IPS-NIHi11 (cell line): ENCODE measurements at places on chromosomes 5 and 9.

DNA sequence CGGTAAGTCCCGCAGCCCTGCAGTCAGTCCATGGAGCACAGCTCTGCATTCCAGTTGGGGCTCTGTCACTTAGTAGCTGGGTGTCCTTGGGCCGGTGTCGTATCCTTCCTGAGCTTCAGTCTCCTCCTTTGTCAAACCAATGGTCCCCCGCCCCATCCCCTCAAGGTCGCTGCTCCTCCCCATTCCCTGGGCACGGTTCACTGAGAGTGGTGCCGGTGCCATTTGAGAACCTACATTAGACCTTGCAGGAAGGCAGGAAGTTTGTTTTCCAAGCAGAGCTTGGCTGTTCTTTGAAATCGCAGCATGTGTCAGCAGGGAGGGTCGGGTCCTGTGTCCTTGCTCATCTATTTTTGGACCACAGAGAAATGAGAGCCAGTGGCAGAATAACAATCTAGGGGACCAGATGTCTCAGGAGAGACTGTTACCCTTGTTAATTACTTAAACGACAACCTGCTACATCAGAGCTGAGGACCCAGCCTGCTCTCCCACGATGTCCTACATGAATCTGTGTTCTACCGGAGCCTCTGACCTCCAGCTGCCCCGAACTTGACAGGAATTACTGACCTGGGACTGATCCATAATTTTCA lies 21.7 kb upstream of the BARHL1 start:
- no peak for DNase-seq

- DNase-seq = no peak
Observed at GRCh38 chr9:23635276-23635675, 190.8 kb downstream of the ELAVL2 start.

- no peak for DNase-seq
Observed at GRCh38 chr5:58505502-58505901, 14.3 kb downstream of the GAPT start.

DNA sequence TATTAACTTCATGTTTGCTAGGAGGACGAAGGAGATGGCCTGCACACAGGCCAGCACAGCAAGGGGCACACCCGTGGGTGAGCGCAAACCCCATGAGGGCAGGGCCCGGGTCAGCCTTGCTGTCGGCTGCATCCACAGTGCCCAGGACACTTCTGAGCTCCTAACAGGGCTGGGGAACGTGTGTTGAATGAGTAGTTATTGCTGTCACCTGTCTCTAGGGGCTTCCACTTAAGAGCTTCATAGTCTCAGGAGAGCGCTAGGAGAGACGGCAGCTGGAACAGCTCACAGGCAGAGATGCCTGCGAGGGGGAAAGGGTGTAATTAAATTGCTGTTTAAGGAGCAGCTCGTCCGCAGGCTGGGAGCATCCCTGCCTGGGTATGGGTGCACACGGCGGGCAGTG lies 91.4 kb upstream of the NEURL1B start:
- DNase-seq = no peak

DNA sequence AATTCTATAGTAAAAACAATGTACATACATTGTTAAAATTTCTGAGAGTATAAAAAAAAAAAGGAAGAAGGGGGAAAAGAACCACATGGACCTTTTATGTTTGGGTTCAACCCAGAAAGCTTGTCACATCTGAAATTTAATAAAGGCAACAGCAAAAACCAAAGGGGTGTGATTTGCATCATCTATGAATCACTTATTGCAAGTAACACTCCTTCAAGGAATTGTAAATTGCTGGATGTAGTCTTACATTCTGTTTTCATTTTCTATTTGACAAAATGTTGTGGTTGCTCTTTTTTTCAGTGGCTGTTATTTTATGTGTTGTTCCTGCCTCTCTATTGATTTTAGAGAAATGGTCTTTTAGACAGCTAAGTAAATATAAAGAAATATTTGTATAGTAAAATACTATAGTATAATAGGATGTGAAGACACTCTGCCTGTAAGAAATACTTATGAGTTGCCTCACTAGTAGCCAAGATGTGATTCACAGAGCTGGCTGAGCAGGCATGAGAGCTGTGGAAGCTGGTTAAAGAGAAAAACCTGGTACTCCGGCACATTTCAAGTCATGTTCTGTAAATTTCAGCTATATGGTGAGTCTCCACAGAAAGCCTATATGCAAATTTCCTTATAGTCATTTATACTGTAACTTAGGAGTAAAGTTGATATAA lies 131.1 kb upstream of the CNTLN start:
- no peak for DNase-seq

- no peak for DNase-seq
Observed at GRCh38 chr5:21684992-21685391, 1168.2 kb downstream of the CDH12 start.

GRCh38 chr9:107863396-107863795 lies 373.8 kb upstream of the KLF4 start:
- DNase-seq = no peak

- no peak for DNase-seq
Observed at GRCh38 chr9:126791406-126792230, 13.2 kb upstream of the ZBTB43 start.

- DNase-seq = no peak
Observed at GRCh38 chr9:119304555-119304954, 64.7 kb downstream of the BRINP1 start.

- DNase-seq = no peak
Observed at GRCh38 chr5:66829358-66829674, 233.1 kb downstream of the MAST4 start.

DNA sequence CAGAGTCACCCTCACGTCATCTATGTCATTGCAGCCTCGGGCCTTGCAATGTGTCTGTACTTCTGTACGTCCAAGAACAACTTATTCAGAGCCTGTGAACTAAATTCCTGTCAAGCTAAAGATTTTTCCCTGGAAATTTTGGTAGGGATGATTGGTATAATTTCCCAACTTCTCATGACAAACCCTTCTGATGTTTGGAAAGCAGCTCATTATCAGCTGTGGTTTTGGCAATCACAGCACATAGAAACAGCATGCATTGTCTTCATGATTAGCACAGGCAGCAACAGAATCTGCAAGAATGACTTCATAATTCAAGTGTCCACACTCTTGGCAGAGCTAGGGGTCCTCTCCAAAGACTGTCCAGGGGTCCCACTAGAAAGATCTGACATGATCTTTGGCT lies 49.5 kb downstream of the APBA1 start:
- no peak for DNase-seq

DNA sequence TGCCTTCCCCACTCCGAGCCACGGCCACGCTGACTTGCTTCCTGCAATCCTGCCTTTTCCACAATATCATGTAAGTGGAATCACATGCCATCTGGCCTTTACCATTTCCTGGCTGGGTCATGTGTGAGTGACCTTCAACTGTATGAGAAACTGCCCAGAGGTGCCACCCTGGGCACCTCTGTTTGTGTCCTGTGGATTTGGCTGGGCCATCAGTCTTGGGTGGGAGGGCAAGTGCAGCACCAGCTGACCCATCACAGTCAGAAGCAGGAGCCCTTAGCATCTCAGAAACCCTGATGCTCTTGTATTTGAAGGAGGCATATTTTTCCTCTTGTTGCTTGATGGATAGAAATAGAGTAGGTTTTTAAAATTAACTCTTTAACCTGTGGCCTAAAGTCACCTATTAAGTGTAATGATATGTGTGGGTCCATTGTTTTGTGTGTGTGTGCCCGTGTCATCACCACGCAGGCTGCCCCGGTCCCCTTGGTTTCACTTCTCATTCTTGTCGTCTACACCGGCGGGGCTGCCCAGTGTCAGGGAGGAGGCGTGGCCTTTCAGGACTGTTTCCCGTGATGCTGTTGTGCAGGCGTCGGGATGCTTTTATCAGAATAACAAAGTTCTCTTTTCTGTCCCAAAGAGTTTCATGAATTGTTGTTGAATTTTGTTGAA lies 52.1 kb upstream of the CACNA1B start:
- no peak for DNase-seq

- DNase-seq = no peak
Observed at GRCh38 chr5:34015120-34015822, 7.4 kb upstream of the AMACR start.
